ENCODE measurements at places on chromosomes 16 and 17.

DNA sequence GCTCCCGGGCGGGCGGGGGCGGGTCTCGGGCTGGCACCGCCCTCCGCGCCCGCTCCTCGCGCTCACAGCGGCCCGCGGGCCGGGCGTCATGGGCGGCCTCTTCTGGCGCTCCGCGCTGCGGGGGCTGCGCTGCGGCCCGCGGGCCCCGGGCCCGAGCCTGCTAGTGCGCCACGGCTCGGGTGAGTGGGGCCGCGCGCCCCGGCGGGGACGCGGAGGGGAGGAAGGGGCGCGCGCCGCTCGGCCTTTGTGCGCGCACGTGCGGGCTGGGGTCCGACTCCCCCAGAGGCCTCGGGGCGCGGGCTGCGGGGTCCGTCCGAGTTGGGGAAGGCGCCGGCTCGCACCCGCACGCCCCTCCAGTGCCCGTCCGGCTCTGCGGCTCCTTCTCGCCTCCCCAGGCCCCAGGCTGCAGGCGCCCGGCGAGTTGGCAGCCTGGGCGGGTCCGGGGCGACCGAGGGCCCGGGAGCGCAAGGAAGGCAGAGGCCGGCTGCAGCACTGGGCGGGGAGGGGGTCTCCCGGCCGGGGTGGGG lies at the start of gene NME4:
Gene NME4, plus strand, starts transcription at position 65 of the 527 bp plus-strand sequence. Its CDS starts 24 bp downstream, at position 89.
- peak; percentile 39 for DNase-seq

DNA sequence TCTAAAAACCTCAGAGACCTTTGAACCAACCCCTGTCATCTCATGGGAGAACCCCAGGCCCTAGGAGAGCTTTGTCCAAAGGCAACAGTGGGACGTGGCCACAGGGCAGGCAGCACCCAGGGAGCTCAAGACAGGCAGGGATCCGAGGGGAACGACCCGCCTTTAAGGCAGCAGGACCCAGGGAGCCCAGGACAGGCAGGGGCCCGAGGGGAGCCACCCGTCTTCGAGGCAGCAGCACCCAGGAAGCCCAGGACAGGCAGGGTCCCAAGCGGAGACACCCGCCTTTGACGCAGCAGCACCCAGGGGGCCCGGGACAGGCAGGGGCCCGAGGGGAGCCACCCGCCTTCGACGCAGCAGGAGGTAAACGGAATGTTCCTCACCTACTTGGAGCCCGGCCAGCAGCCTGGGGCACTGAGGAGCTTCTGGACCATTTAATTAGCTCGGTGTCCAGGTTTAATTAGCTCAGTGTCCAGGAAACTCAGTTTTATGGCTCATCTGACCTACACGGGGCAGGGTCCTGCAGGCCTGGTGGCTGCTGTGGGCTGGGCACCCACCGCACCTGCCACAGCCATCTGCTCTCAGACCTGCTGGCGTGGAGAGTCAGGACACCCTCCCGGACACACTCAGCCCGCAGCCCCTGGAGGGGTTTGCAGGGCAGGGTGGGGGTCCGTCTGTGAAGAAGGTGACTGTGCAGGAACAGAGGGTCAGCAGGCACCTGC lies 24.4 kb downstream of the PIEZO1 start:
- no peak for DNase-seq

- DNase-seq: no peak
These were observed 16.2 kb downstream of the BMERB1 start for GRCh38 chr16:15450624-15451023.

GRCh38 chr17:40615068-40615840 lies 32.4 kb downstream of the SMARCE1 start:
- DNase-seq: peak; percentile 10

GRCh38 chr16:89217388-89218191 lies at the start of gene ZNF778:
Gene ZNF778, plus strand, starts transcription at chr16:89217703. Its CDS starts 3,425 bp downstream, at chr16:89221128.
- peak; percentile 73 for DNase-seq

DNA sequence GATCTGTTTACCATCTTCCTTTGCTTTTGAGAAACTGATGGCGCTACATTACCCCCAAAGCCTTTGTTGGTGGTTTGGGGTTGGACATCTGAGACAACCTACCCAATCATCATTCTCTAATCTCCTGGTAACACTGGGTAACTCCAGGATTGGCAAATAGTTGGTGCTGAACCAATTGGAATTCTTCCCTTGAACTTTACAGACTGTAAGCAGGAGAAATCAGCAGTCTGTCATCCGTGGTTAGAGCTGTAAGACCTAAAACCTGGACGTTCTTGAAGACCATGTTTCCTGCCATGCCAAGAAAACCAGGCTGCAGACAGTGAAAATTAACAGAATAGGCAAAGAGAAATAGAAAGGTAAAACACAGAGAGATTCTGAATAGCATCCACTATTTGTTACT lies 398.8 kb upstream of the SALL1 start:
- no peak for DNase-seq

GRCh38 chr17:6052926-6053325 lies 17.3 kb upstream of the WSCD1 start:
- DNase-seq: no peak

- no peak for DNase-seq
These were observed 361.7 kb upstream of the TNRC6C start for GRCh38 chr17:77596491-77597417.

GRCh38 chr17:62309396-62309795 lies 71.0 kb upstream of the EFCAB3 start:
- DNase-seq: peak; percentile 0

- no peak for DNase-seq
These were observed 20.2 kb downstream of the SPNS2 start for GRCh38 chr17:4518901-4519300.

DNA sequence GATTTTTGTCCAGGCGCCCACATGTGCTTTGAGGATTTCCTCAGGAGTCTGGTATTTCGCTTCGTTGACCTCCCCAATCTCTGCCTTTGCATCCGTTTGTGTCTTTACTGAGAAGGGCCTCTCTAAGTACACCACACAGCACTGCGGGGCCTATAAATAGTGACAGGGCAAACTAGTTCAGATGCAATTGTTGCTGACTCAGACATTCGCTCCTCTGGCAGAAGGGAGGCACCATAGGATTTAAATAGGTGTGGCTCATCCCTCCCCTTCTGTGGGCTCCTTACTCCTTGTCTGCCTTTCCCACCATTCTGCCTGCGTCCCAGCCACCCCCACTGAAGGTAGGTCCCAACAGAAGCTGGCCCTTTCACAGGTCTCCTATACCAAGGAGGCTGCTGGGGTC lies 192.3 kb downstream of the SHISA9 start:
- no peak for DNase-seq

Data from fibroblast of skin of right quadriceps (primary cell).